ENCODE measurements at places on chromosomes 6 and 20.

DNA sequence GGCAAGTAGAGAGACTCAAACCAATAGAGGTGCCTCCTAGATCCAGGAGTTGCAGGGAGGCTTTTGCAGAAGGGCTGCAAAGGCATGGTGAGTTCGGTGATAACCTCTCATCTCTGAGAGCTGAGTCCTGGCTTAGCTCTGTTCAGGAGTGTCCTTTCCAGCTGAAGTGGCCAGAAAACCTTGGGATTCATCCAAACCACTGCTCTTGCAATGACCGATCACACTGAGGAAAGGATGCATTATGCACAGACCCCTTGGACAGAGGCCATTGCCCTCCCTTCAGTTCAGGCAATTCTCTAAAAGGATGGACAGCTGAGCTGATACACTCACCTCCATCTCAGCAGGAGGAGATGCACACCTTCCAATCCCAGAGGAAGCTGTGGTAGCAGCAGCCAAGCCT is 158.8 kb upstream of the ENPP5 start:
- DNase-seq, result no peak

GRCh38 chr20:50484271-50484976 is 25.8 kb upstream of the PTPN1 start:
- no peak for DNase-seq

DNA sequence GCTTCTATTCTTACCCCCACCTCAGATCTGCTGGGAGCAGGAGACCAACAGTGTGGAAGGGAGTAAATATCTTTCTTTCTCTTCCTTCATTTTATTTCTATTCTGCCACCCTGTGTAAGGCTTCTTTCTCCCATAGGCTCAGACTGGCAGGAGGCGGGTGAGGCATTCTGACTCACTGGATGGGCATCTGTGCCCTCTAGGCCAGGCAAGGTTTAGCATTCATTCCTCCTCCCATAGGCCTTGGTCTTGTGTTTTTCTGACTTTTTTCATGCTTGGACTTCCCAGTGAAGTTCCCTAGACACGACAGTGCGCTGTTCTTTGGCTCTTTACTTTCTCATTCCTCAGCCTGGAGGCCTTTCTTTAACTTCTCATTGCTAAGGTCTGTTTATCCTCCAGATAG is 235.2 kb downstream of the SYNE1 start:
- DNase-seq, result peak; percentile 56

- DNase-seq, result no peak
These were observed 69.9 kb downstream of the SGK1 start for GRCh38 chr6:134247844-134248580.

- DNase-seq, result no peak
These were observed 208.9 kb upstream of the EXOC2 start for GRCh38 chr6:901696-902460.

GRCh38 chr6:144321839-144322591 is 36.9 kb downstream of the UTRN start:
- no peak for DNase-seq

GRCh38 chr20:19920381-19921138 is 96.6 kb upstream of the NAA20 start:
- no peak for DNase-seq

DNA sequence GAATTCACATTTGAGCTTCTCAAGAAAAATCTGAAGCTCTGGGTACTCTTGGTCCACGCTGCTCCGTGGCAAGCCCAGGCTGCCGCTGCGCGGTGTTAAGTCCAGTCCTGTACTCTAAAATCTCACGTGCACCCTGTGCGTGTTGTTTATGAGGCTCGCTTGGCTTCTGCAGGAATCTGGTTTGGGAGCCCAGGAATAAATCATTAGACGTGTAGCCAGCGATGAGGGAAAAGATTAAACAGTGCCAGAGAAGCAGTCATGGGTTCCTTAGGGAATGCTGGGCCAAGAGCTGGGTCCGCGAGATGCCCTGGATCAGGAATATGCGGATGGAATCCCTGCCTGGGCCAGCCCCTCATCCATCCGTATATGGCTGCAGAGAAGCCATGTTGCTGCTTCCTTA is 87.3 kb downstream of the KCNB1 start:
- no peak for DNase-seq

GRCh38 chr6:139231206-139231605 is 60.6 kb downstream of the TXLNB start:
- DNase-seq, result no peak

GRCh38 chr6:160426136-160426535 is 78.0 kb downstream of the SLC22A3 start:
- no peak for DNase-seq

GRCh38 chr6:38067263-38067980 is 247.9 kb downstream of the ZFAND3 start:
- DNase-seq, result no peak

- DNase-seq, result no peak
These were observed 39.2 kb upstream of the TXLNB start for GRCh38 chr6:139330826-139331500.

DNA sequence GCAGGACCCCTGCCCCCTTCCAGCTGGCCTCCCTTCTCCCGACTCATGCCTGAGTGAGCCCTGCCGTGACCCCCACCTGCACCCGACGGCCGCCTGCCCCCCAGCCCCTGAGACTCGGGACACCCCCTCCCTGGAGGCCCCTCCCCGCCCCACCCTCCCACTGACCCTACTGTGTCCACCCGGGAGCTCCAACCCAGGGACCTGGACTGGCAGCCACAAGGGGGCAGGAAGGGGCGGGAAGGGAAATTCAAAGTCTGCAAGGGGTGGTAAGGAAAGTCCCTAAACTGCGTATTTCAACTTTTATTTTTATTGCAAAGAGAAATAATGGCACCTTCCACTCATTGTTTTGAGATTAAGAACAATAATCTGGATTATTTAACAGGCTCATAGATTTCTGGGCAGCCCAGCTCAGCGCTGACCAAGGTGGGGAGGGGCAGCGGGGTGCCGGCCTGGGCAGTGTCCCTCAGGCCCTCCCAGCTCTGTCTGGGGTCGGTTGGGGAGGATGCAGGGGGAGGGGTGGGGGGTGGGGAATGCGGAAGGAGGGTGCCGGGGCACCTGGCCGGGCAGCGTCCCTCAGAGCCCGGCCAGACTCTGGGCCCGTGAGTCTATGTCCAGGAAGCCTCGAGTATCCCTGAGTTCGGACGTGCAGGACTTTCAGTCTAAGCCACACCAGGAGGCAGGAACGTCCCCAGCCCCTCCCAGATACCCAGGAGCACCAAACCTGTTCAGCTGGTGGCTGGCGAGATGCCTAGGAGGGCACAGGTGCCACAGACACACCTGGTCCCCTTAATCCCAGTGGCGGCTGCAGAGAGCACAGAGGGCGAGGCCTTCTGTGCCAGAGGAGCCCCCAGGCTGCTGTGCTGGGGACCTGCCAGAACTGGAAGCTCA is 1.3 kb upstream of the PTK6 start:
- DNase-seq, result peak; percentile 46

DNA sequence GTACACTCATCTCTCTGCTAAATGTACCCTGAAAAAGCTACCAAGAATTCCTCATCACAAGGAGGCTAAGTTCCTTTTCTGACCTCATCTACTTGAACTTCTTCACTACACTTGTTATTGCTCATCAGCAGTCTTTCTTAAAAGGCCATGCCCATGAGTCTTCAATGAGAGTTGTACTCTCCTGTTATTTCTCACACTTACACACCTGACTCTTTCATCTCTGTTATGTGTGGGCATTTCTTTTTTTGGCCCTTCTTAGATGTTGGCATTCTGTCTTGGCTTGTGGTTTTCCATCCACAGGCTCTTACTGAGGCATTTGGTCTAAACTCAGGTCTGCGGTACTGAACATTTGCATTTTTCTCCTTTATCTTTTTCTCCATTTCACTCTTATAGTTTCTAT is 10.7 kb upstream of the SLC17A1 start:
- DNase-seq, result no peak

DNA sequence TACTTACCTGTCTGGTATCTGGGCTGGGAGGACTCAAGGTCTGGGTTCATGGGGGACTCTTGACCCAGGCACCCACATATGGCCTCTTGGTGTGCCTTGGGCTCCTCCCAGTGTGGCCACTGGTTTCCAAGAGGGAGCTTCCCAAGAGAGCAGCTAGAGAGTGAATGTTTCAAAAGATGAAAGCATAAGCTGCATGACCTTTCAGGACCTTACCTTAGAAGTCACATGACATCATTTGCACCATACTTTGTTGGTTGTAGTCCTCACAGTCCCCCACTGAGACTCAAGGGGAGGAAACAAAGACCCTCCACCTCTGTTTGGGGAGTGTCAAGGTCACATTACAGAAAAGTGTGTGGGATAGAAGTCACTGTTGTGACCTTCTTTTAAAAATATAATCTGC is 13.9 kb downstream of the ACTR5 start:
- no peak for DNase-seq

- no peak for DNase-seq
These were observed 215.9 kb downstream of the SLC24A3 start for GRCh38 chr20:19428324-19428723.

- DNase-seq, result no peak
These were observed 479.7 kb upstream of the MARCKS start for GRCh38 chr6:113377362-113377942.

DNA sequence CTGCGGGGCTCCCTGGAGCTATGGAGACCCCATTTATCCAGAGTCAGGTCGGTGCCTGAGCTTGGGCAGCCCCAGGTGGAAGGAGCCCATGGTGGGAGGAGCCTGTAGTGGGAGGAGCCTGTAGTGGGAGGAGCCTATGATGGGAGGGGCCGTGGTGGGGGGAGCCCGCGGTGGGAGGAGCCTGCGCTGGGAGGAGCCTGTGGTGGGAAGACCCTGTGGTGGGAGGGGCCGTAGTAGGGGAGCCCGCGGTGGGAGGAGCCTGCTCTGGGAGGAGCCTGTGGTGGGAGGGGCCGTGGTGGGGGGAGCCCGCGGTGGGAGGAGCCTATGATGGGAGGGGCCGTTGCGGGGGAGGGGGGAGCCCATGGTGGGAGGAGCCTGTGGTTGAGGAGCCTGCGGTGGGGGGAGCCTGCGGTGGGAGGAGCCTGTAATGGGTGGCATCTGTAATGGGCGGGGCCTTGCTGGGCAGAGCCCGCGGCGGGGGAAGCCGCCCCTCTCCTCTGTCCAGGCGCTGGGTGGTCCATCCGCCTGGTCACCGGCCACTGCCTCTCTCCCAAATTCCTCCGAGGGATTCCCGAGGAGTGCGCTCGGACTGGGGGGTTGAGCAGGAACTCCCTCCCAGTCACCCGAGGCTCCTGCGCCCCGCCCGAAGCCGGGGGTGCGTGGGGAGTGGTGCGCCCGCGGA is 567 bp upstream of the FNDC11 start:
- peak; percentile 74 for DNase-seq

DNA sequence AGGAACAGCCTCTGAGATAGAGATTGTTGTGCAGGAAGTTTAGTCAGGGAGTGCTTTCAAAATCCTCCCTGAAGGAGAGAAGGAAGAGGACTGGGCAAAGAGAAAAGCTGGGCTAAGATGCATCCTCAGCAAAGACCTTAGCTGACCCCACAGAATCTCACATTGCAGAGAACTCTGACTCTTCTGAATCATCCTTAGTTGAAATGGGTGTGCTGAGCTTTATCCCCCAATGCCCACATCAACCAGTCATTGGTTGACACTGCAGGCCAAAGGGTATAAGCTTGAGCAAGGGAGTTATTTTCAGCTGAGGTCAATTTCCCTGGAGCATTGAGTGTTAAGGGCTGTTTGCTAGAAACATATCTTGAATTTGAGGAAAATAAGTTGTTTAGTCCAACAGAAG is 732.2 kb downstream of the CBLN4 start:
- no peak for DNase-seq

GRCh38 chr6:88574651-88575050 is 388.8 kb downstream of the RNGTT start:
- DNase-seq, result no peak

GRCh38 chr6:29994826-29995225 is 52.5 kb downstream of the HLA-A start:
- no peak for DNase-seq

- DNase-seq, result no peak
These were observed 141.2 kb downstream of the DTNBP1 start for GRCh38 chr6:15521582-15521981.

DNA sequence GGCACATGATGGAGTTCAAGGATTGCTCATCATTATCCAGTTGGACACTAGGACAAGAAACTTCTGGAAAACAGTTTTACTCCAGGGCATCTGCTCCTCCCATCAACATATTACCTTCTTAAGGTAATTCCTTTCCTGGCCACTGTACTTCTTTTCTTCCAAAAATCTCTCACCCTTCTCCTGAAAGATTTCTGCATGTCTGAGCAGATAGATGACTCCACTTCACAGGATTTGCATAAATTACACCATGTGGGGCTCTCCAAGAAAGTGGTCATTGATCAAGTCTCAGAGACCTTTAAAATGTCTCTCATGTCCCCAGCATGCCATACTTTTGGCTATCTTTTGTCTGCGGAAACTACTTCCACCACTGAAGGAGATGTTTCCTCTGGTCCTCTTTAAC is 103.2 kb upstream of the TNFAIP3 start:
- no peak for DNase-seq

GRCh38 chr6:87225937-87226336 is 70.6 kb downstream of the ZNF292 start:
- DNase-seq, result no peak

GRCh38 chr6:121485359-121485811 is 49.9 kb downstream of the GJA1 start:
- no peak for DNase-seq

Measured in NCI-H460 (cell line).